Naive thymus-derived CD8-positive, alpha-beta T cell (primary cell): ENCODE measurements at places on chromosomes 5 and 9. TPM values are rescaled to one million over a fixed set of nuclear protein-coding genes. Genes with fewer than 3 reads are reported as not detected.

DNA sequence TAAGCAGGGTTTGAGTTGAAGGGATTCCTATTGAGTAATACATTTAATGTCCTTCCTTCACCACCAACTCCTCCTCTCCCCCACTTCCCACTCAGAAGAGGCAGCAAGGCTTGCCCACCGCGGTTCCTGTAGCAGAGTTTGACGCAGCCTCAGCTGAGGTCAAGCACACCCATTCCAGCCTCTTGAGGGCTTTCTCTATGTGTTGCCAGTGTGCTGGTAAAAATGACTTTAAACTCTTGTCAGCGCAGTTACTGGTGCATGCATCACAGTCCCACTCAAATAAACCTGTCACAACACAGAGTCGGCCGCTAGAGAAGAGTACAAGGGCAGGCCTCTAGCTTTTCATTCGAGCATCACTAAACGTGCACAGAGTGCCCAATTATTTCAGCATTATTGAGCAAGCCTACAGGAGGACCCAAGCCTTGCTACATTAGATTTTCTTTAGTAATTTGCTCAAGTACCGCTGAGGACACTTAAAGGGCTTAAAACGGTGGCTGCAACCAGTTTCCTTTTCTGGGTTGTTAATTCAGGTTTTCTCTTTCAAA is 79.6 kb downstream of the TLE4 start:
- no peak for DNase-seq

DNA sequence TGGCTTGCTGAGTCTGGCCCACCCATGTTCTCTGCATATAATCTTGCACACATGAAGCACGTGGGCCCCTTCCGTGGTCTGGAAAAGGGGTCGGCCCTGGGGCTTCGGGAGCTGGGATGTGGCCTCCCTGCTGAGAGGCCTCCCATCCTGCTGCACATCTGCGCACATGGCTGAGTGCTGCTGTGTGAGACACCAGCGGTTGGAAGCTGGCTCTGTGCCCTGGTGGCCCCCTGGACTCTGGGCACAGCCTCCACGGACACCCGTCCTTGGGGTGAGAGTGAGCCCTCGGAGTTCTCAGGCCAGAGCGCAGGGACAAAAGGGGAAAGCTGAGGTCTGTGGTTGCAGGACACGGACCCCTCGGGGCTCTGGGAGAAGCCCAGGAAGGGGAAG is 115.8 kb downstream of the RXRA start:
- no peak for DNase-seq

DNA sequence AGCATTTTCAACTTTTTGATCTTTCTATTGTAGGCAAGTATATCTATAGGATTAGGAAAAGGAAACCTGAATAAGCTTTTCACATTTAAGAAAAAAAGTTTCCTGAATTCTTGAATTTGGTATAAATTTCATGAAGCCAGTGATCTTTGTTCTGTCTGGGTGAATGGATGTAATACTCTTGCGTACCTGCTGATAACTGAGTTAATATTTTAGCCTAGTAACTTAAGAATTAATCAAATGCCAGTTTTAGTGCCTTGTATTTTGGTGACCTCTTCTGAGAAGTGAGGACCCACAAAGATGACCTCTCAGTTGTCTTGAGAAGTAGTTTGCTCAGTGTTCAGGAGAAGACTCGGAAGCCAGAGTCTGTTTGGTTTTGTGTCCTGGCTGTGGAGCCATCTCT is 77.9 kb downstream of the UHRF2 start:
- DNase-seq: no peak

DNA sequence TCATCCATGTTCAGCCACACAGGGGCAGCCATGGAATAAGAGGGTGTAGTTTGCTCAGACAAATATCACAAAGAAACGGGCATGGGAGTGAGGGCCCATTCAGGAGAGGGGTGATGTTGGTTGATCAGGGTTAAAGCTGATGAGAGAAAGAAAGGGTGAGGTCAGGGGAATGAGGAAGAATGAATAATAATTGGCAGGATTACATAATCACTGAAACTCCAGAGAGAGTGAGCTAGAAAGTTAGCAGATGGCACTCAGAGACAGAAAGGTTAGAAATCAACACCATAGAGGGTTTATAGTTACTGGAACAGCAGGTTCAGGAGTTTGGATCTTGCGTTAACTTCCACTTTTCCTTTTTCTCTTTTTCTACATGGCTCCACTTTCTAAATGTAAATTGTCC is 113.9 kb downstream of the TAF11L14 start:
- no peak for DNase-seq

SAXO1 gene
- not detected for polyA plus RNA-seq

DNA sequence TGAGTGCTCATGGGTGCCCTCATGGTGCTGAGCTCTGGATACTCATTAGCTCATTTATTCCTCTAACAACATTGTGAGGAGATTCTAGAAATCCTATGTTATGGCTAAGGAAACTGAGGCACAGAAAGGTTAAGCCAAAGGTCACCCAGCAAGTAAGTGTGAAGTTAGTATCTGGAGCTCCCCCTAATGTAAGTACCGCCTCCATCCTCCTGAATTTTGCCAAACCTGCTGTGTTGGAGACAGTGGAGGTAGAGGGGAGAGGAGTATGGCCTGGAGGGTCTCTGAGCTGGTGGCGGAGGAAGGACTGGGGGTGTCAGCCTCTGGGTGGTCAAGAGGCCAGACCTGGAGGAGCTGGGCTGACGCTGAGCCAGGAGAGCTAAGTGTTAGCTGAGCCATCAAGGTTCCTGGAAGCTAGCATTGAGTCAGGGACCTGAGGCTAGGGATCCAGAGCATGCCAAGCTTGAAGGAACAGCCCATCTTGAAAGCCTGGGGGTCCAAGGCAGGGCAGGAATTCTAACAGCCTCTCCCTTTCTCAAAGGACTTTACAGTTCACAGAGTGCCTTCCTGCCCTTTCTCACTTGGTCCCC is 114.8 kb downstream of the RGS3 start:
- no peak for DNase-seq

DNA sequence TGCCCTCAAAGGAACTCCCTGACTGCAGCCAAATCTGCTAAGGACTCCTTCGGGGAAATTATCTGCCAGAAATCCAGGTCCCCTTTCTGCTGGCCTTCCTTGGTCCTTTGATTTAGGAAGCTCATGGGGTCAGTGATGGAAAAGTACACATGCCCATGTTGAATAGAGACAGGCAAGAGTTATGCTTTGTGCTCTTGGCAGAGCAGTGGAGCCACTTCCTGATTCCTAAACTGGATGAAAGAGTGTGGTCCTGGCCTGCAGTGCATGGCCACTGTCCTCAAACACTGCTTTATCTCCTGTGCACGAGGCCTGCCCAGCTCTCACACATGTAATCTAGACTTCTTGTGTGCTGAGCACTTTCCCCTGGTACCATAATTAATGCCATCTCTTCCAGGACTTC is 2.0 kb upstream of the EBF1 start:
- no peak for DNase-seq

GNPDA1 gene
- 40.9 TPM for polyA plus RNA-seq

DNA sequence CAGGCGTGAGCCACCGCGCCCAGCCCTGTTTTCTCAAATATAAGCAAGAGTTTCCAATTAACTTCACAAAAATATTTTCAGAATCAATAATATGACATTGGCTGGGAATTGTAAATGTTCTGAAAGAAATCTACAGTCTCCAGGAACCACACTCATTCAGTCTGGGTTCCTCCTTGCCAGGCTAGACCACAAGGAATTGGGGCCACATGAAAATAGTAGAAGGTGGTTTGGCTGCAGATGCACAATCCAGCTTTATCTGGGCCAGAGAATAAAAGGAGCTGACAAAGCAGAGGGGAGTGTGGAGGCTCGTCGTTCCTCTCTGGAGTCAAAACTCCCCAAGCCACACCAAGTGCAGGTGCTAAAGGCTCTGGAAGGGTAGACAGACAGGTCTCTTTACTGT is 92.0 kb upstream of the OSMR start:
- no peak for DNase-seq

GRCh38 chr9:133456409-133456808 is 3.4 kb upstream of the CACFD1 start:
- DNase-seq: no peak

DNA sequence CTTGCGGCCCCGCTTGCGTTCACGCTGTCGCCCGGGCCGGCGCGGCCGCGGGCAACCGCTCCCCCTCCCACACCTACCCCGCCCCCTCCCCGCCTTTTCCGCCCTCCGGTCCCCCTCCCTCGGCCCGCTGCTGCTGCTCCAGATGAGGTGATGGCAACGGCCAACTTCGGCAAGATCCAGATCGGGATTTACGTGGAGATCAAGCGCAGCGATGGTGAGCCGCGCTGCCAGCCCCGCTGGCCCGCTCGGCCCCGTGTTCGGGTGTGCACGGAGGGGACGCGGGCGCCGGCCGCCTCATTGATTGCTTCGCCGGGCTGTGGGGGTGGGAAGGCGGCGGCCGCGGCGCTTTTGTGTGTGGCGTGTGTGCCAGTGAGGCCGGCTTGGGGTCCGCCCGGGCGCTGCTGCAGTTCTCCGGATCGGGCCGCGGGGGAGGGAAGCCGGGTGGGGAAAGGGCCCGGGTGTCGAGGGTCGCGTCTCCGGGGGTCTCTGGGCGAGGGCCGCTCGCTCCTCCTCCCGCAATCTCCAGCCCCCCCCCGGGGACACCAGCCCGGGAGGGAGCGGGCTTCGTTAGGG is 403 bp downstream of the KIF2A start:
- DNase-seq: no peak

- no peak for DNase-seq
These were observed 99.9 kb upstream of the GRIA1 start for GRCh38 chr5:153390569-153390968.

DNA sequence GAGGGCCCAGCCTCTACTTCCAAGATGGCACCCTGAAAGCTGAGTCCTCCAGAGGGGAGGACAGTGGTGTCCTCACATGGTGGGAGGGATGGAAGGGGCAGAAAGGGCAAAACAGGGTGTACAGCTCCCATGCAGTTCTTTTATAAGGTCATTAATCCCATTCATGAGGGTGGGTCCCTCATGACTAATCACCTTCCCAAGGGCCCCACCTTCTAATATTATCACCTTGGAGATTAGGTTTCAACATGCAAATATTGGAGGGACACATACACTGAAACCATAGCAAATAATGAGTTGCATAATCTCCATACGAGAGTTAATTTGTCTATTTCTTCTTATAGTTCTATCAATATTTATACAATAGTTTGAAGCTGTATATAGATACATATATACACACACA is 5.8 kb upstream of the ZBTB43 start:
- no peak for DNase-seq

GRCh38 chr5:72115296-72115695 is 8.0 kb downstream of the MAP1B start:
- DNase-seq: no peak
